Sigmoid colon (tissue), 7 donors: ENCODE measurements at places on chromosomes 5 and 9.

DNA sequence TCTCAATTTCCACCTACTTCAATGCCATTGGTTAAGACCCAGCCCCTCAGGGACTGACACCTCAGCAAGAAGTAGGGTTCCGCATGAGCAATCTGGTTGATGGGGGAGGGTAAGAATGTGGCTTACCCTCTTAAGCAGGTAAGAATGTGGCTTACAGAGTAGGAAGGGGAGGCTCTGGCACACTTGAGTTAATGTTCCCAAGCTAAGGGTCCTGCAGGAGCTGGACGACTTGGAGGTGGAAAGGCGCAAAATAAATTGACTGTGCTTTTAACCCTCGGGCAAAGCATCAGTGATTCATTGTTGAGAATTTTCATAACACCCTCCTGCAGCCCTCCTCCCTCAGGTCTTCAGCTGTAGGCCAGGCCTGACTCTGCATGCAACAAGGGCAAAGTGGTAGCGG, 24.9 kb upstream of the ADRA1B start:
- no peak for DNase-seq

DNA sequence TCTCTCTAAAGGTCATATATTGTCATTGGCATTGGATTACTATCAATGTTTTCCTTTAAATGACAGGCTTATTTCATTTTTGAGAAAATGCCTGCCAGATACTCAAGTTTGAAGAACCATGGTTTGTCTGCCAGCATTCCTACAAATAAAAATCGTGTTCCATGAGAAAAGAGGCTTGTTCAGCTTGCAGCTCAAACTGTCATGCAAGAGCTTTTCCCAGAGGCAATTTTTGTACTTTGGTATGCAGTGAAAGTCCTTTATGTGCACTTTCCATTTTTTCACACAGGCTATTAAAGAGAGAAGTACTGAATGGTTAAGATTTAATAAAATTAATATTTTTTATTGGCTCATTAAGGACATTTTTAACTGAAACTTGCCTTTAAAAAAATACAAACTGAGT, 110.4 kb downstream of the FBXO4 start:
- no peak for DNase-seq

- DNase-seq = no peak
These were observed 80.2 kb upstream of the MIER3 start for GRCh38 chr5:57032151-57032551.

DNA sequence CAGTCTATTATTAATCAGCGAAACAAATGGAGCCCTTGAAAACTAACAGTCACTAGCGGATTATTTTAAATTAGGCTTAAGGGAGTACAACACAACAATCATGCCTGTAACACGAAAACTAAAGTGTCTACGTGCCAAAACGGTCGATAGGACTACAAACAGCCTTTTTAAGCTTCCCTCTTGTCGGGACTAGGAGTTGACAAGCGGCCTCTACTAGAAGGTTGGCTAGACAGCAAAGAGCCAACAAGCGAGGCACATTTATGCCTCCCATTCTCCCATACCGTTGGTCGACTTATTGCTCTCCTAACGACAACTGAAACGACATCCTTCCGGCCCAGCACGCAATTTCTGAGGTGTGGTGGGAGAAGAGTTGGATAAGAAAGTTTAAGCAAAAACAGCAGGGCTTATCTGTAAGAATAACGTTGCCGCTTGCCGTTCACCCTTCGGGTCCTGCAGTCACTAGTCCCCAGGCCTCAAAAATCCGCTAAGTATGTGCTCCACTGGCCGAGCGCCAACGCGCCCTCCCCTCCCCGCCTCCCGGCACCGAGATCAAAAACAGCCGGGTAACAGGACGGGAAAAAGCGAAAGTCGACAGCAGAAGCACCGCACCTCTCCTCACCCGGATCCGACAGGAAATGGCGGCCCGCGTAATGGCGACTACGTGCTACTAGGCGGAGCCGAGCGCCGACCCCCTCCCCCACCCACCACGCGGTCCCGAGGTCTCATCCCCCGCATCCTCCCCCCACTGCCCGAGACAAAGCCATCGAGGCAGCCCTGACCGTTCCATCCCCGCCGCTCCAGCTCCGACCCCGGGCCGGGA, 813 bp downstream of the HNRNPK start:
- peak; percentile 92 for DNase-seq

DNA sequence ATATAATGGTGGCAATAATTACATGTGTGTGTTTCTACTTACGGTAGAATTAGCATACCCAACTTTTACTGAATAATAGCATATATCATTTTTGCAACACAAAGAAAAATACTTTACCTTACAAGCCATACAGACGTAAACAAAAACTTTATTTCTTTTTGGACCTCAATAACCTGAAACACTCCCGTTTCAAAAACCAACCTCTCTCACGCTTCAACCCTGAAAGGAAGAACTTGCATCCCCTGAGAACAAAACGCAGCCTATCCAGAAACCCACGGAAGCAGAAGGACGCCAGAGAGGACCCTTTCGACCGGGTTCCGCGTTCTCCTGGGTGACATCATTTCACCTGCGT, at the start of gene RNF38:
Gene RNF38 (minus strand): TSS at position 290 of the 352 bp plus-strand sequence. CDS start 161 bp downstream, at position 129.
- DNase-seq = no peak

- peak; percentile 81 for DNase-seq
These were observed 66.6 kb downstream of the C9orf152 start for GRCh38 chr9:110141227-110141793.

DNA sequence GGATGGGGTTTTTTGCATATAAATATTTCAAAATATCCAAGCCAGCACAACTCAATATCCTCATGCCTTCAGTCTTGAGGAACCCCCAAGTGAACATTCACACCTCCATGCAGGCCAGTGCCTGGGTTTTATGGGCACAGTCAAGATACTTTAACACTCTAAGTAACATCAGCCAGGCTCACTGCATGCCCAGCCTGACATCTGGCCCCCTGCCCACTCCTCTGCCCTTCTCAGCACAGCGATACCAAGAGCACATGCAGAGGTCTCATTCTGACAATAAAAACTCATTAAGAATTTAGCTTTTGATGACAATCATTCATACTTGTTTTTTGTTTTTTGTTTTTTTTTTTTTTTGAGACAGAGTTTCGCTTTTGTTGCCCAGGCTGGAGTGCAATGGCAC, 250.0 kb downstream of the CWC27 start:
- DNase-seq = peak; percentile 79

DNA sequence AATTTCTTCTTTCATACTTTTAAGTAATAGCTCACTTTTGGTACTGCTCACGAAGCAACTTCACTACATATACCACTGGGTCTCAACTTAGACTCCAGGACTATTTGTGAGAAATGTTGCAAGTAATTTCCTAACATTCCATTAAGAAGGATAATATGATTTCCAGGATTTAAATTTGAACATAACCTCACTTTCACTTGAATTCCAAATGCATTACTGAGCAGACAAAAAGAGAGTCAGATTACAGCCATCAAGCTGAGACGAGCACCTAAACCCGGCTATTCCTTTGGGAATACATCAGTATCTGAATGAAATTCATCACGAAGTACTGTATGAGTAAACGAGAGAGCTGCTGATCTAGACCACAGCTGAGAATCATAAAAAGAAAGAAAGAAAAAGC, 47.3 kb downstream of the LIFR start:
- DNase-seq = no peak

GRCh38 chr5:77128411-77129061, 41.5 kb upstream of the ZBED3 start:
- no peak for DNase-seq

GRCh38 chr9:117249799-117250198, 165.1 kb downstream of the ASTN2 start:
- no peak for DNase-seq

DNA sequence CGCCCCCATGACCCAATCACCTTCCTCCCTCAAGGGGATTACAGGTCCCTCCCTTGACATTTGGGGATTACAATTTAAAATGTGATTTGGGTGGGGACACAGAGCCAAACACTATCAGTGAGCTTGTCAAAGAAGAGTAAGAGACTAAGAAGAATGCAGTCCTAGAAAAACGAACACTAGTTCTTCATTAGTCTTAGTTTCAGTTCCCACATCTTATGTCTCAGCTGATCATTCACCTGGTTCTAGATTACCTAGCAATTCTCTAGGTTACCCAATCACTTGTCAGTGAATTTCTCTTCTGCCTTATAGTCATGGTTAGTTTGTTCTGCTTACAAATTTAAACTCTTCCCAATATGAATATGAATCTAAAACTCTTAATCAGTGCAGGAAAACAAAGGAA, 251.5 kb downstream of the COX7C start:
- no peak for DNase-seq

GRCh38 chr5:71589903-71590302, 2.8 kb downstream of the MCCC2 start:
- DNase-seq = no peak

DNA sequence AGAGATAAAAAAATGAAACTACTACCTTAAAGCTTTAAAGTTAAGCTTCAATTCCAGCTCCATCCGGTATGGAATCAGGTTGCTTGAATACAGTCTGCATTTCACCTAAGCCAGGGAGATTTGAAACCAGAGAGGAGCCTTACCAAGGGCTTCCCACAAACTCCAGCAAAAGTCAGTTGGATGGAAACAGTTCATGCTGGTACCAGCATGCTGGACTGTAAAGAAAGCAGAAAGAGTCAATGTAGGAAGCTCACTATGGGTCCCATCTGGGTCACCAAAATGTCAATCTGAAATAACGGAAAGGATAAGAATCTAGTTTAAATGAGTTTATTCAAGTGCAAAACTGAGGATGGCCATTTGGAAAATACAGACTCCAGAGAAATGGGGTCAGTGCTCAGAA, 65.3 kb downstream of the CDO1 start:
- DNase-seq = no peak

DNA sequence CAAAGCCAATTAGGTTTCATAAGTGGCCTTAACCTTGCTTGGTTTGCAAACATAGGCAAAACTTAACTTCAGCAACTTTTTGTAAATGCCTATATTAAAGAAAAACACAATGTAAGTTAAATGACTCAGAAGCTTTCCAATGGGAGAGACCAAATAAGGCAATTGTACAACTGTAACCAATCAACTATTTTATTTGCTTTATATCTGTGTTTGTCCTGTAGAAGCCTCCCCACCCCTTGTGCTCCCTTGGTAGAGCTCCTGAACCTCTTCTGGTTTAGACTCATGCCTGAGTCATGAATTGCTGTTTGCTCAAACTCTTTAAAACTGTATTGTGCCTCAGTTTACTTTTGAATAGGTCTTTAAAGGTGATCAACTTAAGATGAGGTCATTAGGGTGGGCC, 3.0 kb upstream of the C1QTNF3 start:
- DNase-seq = no peak

- DNase-seq = no peak
These were observed 14.9 kb upstream of the ASS1 start for GRCh38 chr9:130429831-130430230.

DNA sequence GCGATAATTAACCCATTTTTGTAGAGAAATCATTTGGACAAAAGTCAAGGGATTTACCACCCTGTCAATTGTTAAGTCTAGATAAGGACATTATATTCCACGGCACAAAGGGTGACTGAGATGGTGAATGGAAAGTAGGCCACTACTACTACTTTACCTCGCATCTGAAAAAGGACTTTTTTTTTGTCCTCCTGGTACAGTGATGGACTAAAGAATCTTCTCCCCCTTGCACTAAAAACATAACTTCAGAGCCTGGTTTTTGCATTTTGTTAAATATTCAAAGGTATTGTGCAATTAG, 147.5 kb downstream of the EBF1 start:
- DNase-seq = no peak

- DNase-seq = no peak
These were observed 24.6 kb downstream of the RFK start for GRCh38 chr9:76369583-76369982.

- DNase-seq = no peak
These were observed 340.2 kb downstream of the ARRDC3 start for GRCh38 chr5:91042936-91043255.

GRCh38 chr5:59445741-59446140, 447.8 kb downstream of the PDE4D start:
- no peak for DNase-seq

- DNase-seq = no peak
These were observed 701.0 kb downstream of the NR2F1-AS1 start for GRCh38 chr5:92879806-92880543.

- DNase-seq = no peak
These were observed 192.9 kb upstream of the RIOK2 start for GRCh38 chr5:97375959-97376358.

- no peak for DNase-seq
These were observed 94.2 kb upstream of the SLIT3 start for GRCh38 chr5:169395136-169395535.

DNA sequence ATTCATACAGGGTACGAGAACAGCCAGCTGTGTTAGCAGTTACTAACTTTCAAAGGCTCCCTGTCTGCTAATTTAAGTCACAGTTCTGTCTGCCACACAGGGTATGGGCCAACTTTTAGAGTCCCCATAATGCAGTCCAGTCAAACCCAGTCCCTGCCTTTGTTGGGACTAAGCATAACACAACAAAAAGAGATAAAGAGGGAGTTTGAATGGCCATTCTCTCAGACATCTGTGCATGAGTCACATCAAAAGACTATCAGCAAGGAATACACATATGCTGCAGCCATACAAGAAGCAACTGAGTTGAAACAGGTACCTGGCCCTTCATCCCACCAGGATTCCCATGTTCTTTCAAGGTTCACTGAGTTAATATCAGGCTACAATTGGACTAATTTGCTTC, 744.5 kb upstream of the C9orf72 start:
- no peak for DNase-seq

GRCh38 chr5:122350496-122350895, 38.5 kb downstream of the SNCAIP start:
- no peak for DNase-seq

DNA sequence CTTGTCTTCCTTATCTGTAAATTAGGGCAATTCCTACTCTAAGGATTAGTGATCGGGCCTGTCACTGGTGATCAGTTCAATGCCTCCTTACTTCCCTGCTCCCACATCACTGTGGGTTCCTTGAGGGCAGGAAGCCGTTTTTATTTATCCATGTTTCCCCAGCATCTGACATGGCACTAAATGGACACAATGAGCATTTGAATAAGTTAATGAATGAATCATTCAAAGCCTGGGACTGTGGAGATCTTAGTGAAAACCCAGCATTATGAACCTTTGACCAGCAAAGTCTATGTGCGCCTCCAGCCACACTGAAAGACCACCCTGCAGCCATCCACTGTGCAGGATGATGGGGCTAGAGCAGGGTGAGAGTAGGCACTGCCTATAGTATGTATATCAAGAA, 11.6 kb downstream of the COL15A1 start:
- DNase-seq = no peak

GRCh38 chr5:116466727-116467464, 107.7 kb downstream of the SEMA6A start:
- DNase-seq = no peak

GRCh38 chr5:112186401-112186990, 232.6 kb downstream of the EPB41L4A start:
- DNase-seq = no peak
